ENCODE measurements at places on chromosomes 12 and 14. TPM values are rescaled to one million over a fixed set of nuclear protein-coding genes. Genes with fewer than 3 reads are reported as not detected.

KRT2 gene
- total RNA-seq, result not detected

DNA sequence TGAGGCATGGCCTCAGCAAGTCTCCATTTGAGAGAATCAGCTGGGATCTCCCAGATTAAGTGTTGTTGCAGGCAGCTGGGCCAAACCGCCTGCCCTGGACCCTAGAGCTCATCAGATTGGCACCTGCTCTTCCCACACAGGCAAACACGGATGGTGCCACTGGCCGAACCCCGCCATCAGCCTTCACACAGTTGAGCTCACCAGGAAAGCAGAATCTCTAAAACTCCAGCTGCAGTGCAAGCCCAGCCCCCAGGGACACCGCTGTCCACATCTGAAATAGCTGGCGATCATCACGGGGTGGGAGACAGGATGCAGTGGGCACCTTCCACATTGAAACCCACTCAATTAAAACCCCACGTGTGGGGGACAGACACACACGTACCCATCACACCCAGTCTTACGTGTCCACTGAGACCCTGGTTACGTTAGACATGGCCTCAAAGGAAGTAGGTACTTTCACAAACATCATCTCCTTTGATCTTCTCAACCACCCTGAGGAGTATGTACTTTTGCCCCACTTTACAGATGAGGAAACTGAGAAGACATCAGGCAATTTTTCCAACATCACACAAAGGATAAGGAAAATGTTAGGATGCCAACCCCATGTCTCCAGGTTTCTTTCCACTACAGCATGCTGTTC is 88.8 kb downstream of the SINHCAF start:
- no peak for DNase-seq

GRCh38 chr12:105272152-105272551 is 36.2 kb upstream of the APPL2 start:
- no peak for DNase-seq

- DNase-seq, result no peak
Observed at GRCh38 chr12:128755566-128755965, 68.2 kb downstream of the SLC15A4 start.

- no peak for DNase-seq
Observed at GRCh38 chr12:32159925-32160324, 53.3 kb downstream of the BICD1 start.

Measured in fibroblast of the aortic adventitia (primary cell).